ENCODE measurements at places on chromosomes 4 and X.

GRCh38 chrX:74531081-74531480 lies 83.3 kb downstream of the RLIM start:
- DNase-seq = no peak

GRCh38 chr4:183430317-183430993 lies 14.0 kb upstream of the CDKN2AIP start:
- peak; percentile 37 for DNase-seq

GRCh38 chr4:70903291-70903603 lies 1.1 kb downstream of the MOB1B start:
- peak; percentile 63 for DNase-seq

DNA sequence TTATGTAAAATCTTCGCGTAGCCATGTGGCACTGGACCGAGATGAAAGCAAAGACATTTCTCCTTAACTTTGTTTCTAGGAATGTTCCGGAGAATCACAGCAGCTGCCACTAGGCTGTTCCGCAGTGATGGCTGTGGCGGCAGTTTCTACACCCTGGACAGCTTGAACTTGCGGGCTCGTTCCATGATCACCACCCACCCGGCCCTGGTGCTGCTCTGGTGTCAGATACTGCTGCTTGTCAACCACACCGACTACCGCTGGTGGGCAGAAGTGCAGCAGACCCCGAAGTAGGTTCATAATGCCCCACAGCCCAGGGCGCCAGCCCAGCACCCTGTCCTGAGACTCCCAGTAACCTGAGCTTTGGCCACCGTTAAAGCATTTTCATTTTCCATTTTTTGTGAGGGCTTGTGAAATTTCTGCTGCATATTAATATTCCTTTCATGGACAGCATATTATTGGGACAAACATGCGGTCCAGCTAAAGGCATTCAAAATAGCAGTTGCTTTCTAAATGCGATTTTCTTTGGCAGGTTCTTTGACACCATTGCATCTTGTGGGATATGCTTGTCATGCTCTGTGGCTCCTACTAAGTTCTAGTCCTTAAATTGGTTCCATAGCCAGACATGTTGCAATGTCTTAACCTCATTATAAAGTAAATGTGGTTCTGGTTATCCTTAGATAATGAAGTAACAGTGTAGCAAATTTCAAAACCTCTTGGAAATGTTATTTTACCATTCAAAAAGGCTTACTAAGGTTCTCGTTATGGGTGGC lies 49.1 kb upstream of the MSANTD1 start:
- no peak for DNase-seq

DNA sequence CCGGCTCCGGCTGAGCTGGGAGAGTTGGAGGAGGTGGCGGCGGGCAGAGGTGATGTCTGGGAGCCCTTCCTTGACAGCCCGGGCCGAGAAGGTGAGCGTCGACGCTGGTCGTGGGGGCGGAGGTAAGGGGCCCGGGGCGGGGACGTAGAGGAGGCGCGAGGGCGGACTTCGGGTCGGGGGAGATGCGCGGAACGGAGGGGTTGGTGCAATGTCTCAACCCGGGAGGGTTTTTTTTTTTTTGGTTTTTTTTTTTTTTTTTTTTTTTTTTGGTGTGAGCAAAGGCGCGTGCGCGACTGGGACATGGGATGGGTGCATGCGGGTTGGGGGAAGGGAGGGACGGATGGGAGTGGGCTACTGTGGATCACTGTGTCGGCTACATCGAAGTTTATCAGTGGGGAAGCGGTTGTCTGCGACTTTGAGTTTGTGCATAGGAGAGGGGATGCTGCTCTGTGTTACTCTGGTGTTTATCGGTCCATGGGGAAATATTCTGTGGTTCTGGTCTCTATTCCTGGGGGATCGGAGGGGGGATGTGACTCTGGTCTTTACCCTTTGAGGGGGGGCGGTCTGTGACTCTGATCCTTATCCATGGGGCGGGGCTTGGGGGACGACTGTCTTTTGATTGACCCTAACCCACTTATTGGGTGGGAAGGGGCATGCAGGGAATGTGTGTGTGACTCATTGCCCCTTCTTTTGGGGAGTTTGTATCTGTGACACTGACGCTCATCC lies 537 bp downstream of the RBM10 start:
- no peak for DNase-seq

DNA sequence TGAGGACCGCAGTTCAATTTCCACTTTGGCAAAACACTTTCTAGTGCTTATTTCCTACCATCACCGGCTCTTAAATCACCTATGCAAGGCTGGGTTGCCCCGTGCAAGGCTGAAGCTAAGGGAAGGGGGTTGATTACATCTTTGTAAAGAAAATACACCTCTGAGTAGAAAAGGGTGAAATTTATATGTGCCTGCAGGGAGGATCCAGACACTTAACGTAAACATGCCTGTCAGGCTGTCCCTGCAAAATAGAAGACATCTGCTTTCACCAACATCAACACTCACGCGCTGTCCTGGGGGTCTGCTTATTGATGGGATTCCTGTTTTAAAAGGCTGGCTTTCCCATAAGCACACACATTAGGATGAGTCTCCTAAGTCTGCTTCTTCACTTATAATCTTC lies 92.0 kb downstream of the PRKX start:
- no peak for DNase-seq

GRCh38 chr4:173590697-173591096 lies 60.7 kb upstream of the HAND2 start:
- DNase-seq = no peak

DNA sequence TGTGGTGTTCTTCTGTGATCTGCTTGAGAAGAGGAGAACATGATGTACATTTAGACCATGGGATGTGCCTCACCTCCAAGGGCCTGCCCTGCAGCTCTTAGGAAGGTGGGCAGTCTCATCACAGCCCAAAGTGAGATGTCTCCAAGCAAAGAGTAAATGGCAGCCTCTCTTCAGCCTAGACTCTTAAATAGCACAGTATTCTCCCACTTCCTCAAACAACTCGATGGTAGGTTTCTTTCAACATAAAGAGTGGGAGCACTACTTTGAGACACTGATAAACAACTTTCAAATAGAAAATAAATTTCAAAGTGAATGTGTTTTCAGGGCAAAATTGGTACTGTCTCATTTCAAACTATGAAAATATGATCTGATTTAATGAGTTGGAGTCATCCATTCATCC lies 35.2 kb downstream of the EDNRA start:
- no peak for DNase-seq

DNA sequence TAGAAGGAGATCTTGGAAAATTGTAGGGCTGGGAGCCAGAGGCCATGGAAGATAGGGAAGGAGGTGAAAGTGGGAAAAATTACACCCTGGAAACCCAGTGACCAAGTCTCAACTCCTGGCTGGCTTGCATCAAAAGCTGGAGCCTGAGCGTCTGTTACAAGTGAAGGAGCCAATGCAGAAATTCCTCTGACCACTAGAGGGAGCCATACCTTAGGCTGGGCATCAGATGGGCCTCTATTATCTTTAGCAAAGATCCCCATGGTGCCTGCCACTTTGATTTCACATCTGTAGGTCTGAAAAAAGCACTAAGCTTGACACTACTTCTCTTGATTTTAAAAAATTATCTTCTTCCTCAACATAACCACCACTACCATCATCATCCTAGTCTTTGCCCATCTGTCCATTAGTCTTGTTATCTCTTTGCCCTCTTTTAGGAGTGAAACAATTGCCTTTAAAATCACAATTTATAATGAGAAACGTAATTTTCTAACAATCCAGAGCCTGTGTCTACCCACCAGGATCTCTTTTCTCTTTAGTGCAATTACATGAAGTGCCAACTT lies 62.9 kb downstream of the ANAPC4 start:
- DNase-seq = peak; percentile 71

- DNase-seq = no peak
Observed at GRCh38 chr4:1413687-1414479, 7.6 kb upstream of the NKX1-1 start.

- peak; percentile 92 for DNase-seq
Observed at GRCh38 chrX:45824471-45824870, 623.8 kb upstream of the DIPK2B start.

- no peak for DNase-seq
Observed at GRCh38 chr4:148375584-148375983, 66.6 kb downstream of the NR3C2 start.

DNA sequence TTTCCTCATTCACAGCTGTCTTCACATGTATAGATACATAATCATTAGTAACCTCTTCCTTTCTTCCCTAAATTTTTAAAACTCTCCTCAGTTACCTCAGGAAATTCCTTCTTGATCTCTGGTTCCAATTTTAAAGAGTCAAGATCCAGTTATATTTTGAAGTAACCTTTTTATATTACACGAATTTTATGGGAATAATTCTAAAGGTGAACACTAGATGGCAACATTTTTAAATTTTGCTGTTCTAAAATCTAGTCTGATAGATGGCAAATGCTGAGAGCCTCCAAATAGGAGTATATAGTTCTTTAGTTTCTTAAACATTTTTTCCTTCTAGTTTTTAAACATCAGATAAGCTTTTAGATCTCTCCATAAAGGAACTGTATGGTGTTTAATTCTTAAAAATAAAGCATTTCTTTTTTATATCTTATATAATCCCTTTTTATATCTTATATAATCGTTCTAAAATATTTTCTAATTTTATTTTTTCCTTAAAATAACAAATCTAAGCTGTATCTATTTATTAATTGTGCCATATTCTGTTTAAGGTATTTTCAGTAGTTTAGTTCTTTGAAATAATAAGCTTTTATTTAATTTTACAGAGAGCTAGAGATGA lies 37.9 kb upstream of the PAPSS1 start:
- peak; percentile 36 for DNase-seq

DNA sequence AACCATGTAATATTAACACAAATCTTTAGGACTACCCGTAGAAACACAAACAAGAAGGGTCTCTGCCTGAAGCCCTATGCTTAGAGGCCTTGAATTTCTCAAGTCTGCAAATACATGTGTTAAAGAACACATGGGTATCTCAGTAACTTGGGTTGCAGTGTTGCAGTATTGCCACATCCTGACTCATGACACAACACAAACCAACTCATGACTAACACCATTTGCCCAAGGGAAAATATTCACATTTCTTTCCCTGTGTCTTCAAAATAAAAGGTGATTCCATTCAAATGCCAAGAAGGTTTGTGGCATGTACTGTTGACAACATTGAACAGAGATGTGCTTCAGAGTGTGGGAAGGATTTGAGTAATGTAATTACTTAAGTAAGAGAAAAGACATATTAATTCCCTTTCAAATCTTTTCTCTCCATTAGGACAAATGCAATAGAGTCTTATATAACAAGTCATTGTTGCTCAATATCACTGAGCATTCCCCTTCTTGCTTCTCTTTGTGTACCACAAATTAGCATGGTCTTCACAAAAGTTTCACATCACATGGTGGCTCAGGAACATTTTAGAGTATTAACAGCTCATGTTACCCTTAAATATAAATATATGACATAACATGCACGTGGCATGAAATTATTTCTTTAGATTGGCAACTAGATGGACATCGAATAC lies 487.1 kb downstream of the STPG2 start:
- no peak for DNase-seq

GRCh38 chrX:132694382-132694781 lies 205.5 kb upstream of the MBNL3 start:
- no peak for DNase-seq

DNA sequence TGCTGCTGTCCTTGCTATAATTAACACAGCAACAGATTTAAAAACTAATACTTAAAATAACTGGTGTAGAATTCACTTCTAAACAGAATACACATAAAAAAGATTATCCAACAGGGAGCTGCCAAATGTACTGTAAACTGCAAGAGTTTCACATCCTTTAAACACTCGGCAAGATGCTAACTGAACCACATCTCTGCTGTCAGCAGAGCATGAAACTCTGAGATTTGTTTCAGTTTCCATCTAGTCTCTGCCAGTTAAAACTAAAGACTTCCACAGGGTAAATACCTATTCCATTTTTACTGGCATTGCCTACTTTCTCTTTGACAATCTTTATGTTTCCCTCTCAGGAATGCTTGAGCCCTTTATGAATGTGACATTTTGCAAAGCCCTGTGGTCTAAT lies 127.7 kb downstream of the SLC7A11 start:
- DNase-seq = peak; percentile 36

- no peak for DNase-seq
Observed at GRCh38 chr4:153507310-153508073, 41.3 kb downstream of the TMEM131L start.

- DNase-seq = peak; percentile 6
Observed at GRCh38 chrX:130402208-130402684, 459 bp downstream of the RBMX2 start.

- no peak for DNase-seq
Observed at GRCh38 chrX:39682778-39683177, 415.0 kb downstream of the BCOR start.

- DNase-seq = no peak
Observed at GRCh38 chr4:89290727-89291516, 16.7 kb downstream of the GPRIN3 start.

DNA sequence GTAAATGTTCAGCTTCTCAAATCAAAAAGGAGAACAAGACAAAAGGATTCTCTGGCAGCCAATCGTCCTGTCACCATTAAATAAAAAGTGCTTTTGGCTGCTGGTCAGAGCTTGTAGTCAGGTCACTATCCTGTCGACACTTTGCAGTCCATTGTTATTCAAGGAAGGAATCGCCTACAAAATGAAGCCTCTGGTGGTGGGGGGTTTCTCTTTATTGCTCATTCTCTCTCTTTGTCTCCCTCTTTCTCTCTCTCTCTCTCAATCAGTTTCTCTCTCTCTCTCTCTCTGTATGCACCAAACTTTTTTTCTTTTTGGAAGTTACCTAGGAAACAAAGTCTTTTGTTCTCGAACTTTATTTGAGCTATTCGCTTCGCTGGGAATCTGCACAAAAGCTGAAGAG lies 17.6 kb upstream of the SCML1 start:
- no peak for DNase-seq

GRCh38 chr4:173782660-173783059 lies 252.6 kb upstream of the HAND2 start:
- DNase-seq = no peak

- no peak for DNase-seq
Observed at GRCh38 chr4:109562457-109563239, 2.6 kb downstream of the MCUB start.
